ENCODE measurements at places on chromosomes 6 and 20.
A peak's percentile ranks its signal among the peaks of the same experiment; 100 is the strongest.

GRCh38 chr20:20806121-20807095 lies 94.0 kb upstream of the RALGAPA2 start:
- DNase-seq: no peak

DNA sequence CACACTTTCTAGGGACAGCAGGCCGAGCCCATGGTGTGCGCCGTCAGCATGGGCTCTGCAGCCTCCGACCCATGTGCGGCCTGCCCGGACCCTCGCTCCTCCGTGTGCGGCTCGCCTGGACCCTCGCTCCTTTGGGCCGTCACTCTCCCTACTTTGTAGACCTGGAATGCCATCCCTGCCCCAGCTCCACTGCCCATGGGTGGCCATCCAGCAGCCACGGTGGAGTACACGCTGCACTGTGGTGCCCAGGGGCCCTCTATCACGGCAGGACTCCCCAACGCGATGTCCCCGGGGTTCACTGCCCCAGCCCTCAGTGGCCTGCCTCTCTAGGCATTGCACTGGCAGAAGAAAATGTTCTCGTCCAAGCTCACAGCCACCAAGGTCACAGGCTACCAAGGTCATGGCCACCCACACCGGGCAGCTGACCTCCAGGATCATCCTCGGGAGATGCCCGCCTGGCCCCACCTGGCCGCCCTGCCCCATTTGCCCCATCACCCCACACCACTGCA lies 24.1 kb upstream of the MRGBP start:
- no peak for DNase-seq

GRCh38 chr6:113181164-113181563 lies 676.0 kb upstream of the MARCKS start:
- no peak for DNase-seq

DNA sequence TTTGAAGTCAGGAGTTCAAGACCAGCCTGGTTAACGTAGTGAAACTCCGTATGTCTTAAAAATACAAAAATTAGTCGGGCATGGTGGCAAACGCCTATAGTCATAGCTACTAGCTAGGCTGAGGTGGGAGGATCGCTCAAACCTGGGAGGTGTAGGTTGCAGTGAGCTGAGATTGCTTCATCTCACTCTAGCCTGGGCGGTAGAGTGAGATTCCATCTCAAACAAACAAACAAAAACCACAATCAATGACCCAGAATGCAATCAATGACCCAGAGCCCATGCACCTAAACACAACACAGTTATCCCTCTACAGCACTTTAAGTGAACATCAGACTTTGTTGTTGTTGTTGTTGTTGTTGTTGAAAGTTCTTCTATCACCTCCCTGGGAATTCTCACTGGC lies 77.9 kb downstream of the MYB start:
- no peak for DNase-seq

- DNase-seq: no peak
These were observed 25.8 kb downstream of the SNRNP48 start for GRCh38 chr6:7615611-7616383.

GRCh38 chr6:155660251-155660977 lies 204.8 kb upstream of the NOX3 start:
- DNase-seq: no peak

DNA sequence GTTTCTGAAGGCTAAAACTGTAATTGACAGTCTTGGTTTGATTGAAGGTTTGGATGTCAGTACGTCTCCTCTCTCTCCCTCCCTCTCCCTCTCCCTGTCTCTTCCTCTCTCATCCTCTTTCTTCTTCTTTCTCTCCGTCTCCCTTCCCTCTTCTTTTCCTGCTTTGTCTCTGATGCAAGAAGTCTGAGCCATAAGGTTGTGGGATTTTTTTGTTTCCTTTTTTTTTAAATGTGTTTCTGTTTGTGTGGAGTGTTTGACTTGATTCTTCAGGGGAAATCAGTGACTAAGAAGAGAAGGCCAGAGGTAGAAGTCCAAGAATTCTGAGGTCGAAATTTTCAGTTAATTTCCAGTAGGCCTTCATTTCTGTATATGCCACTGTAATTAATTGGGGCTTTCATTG lies 111.9 kb downstream of the FOXO3 start:
- DNase-seq: no peak

- DNase-seq: no peak
These were observed 40.3 kb upstream of the C20orf144 start for GRCh38 chr20:33621717-33622400.

- DNase-seq: peak; percentile 11
These were observed 5.2 kb upstream of the PRPH2 start for GRCh38 chr6:42727627-42728026.

GRCh38 chr6:160029525-160029924 lies 60.6 kb downstream of the IGF2R start:
- DNase-seq: no peak

GRCh38 chr6:150395388-150396009 lies 26.7 kb downstream of the IYD start:
- peak; percentile 72 for DNase-seq

- DNase-seq: no peak
These were observed 19.7 kb upstream of the MROH8 start for GRCh38 chr20:37198932-37199660.

DNA sequence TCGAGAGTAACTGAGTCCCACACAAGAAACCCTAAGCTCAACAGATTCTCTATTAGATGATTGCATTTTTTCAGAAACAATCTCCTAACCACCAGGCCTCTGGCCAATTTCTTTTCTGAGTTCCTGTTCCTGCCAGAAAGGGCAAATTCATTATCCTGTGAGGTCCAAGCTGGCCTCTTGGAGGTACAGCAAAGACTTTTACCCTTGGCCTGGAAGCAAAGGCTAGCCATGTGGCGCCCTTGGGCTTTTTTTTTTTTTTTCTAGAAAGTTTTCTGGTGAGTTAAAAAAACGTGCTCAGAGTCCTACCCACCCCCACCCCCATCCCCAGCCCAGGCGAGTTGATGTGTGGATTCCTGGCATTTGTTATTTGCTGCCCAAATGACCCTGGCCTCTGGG lies 59.0 kb upstream of the EEF1A1 start:
- DNase-seq: peak; percentile 32

DNA sequence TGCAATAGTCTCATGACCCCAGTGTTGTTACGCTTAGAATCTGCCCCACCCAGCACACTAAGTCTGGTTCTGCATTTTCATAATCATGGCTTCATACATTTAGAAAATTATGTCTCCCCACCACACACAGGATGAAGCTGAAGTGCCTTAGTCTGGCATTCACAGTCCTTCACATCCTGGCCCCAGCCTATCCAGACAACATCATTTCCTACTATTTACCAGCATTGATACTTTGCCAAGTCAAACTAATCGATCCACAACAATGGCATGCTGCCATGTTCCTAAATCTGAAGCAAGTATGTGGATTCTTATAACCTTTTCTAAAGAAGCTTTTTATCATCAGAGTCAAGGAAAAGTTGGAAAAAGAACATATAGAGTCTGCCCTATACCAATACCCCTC lies 132.4 kb upstream of the FBXL4 start:
- no peak for DNase-seq

- DNase-seq: no peak
These were observed 44.8 kb upstream of the ENPP1 start for GRCh38 chr6:131762984-131763383.

- DNase-seq: no peak
These were observed 98.3 kb downstream of the SOD2 start for GRCh38 chr6:159594750-159595117.

DNA sequence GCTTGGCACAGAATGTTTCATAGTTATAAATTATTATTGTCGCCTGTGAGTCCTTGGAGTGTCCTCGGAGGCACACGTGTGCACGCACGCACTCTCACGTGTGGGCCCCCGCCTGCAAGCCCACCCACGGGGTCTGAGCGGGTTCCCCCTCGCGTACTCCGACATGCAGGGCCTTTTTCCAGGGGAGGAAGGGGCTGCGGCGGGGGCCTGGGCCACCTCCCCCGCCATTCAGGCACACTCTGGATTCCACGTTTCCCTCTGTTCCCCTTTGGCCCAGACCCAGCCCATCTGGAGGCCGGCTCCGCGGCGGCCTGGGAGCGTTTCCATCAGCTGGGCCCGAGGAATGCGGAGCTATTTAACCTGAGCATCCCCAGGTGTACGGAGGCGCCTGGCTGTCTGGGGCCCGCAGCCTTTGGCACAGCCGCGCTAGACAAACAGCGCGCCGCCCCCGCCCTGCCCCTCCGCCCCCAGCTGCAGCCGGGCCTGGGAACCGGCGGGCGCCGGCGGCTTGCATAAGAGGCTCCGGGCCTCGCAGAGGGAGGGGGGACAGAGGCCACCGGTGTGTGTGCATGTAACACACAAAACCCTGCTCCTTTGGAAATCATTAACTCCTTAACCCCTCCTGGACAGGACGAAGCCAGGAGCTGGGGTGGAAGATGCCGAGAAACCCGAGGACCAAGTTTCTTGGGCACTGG lies 3.3 kb downstream of the ID1 start:
- DNase-seq: peak; percentile 91

GRCh38 chr20:19987046-19987445 lies 30.1 kb upstream of the NAA20 start:
- DNase-seq: no peak

DNA sequence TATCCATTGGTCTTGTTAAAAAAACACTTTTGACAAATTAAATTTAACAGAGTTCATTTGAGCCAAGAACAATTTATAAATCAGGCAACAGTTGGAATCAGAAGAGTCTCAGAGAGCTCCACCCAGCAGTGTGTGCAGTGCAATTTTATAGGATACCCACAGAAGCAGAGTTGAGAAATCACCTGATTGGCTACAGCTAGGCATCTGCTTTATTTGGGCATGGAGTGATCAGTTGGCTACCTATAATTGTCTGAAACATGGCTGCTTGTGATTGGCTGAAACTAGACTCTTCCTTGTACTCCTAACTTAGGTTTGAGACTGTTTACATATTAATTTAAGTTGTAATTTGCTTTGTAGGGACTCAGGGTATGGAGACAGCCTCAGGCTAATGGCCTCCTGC lies 12.0 kb downstream of the PGK2 start:
- DNase-seq: no peak

DNA sequence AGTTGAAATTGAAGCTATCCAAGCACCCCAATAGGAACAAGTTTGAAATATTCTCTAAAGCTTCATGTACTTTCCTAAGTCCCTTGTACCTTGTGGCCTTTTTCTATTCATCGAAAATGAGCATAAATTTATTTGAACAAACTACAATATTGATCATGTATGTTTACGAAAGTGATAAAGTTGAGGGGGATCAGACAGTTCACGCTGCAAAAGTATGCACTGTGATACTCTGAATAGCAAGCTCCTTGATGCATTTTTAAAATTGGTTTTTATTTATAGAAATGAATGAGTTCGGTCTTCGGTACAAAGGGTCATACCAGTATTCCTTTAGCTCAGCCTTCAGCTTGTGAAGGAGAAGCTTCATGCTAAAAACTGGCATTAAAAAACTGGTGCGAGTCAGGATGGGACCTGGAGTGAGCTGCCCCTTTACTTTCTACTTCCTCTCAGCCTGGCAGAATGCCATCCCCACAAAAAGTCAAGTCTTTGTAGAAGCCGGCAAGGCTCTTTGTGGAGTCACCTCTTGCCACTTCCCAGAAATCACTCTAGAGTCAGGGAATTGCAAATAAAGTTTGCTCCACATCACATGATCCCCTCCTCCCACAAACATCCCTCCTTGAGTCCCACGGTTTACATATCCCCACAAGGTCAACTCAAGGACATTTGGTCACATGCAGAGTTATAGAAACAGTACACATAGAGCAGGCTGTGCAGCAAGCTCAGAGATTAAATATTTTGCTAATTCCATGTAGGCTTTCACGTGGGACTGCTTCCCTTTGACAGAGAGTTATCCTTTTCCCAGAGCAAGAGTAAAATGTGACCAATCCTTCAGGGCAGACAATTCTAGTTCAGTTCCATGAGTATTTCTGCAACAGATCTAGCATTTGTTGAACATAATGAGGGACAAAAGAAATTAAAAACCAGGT lies 34.6 kb upstream of the ADGRF1 start:
- no peak for DNase-seq

DNA sequence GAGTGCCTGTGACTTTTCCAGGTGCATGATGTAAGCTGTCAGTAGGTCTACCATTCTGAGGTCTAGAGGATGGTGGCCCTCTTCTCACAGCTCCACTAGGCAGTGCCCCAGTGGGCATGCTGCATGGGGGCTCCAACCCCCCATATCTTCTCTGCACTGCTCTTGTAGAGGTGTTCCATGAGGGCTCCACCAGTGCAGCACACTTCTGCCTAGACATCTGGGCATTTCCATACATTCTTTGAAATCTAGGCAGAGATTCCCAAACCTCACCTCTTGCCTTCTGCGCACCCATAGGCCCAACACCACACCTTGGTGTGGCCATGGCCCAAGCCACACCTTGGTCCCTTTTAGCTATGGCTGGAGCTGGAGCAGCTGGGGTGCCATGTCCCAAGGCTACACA lies 66.3 kb downstream of the VTA1 start:
- DNase-seq: no peak

Data from mucosa of descending colon (tissue), 3 donors.